NCI-H1694 (cell line): ENCODE measurements at places on chromosomes 1 and 21.

DNA sequence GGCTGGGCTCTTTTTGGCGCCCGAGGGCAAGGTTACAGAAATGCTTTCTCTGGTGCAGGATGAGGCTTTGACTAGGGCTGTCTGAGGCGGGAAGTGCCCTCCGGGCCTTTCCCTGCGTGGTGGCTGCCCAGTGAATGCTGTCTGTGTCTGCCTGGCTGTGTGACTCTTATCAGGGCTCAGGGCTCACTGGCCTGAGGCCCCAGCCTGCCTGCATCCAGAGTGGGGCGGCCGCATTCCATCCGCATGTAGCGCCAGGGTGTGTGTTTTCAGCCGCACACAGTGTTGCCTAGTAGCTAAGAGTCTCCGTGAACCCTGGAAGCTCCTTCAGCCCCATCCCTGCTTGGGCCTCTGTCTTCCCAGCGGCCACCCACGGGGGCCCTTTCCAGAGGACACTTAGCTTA lies 59.1 kb downstream of the FAAP20 start:
- no peak for DNase-seq

DNA sequence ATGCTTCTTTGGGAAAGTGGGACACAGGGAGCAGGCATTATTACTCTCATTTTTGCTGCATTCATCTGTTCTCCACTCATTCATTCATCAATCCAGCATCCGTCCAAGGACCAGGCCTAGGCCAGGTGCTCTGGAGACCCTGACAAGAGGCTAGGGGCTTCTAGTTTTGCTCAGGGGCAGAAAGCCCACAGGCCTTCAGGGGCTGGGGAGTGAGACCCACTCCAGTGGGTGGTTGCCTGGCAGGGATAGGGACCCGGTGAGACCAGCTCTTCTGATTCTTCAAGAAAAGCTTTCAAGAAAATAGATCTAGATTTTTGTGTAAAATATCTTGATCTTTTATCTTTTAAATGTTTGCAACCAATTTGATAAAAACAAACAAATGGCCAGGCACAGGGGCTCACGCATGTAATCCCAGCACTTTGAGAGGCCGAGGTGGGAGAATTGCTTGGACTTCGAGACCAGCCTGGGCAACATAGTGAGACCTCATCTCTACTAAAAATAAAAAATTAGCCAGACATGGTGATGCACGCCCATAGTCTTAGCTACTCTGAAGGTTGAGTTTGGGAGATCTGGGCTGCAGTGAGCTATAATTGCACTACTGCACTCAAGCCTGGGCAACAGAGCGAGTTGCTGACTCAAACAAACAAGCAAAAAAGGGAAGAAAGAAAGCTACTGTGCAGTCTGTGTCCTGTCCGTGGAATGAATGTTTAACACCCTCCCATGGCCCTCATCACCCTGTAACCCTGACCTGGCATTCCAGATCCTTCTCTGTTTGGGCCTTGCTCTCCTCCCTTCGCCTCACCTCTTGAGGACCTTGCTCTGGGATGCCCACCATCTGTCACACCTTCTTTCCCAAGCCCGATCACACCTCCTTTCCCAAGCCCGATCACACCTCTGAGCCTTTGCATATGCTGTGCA lies 17.3 kb upstream of the LRP8 start:
- no peak for DNase-seq

DNA sequence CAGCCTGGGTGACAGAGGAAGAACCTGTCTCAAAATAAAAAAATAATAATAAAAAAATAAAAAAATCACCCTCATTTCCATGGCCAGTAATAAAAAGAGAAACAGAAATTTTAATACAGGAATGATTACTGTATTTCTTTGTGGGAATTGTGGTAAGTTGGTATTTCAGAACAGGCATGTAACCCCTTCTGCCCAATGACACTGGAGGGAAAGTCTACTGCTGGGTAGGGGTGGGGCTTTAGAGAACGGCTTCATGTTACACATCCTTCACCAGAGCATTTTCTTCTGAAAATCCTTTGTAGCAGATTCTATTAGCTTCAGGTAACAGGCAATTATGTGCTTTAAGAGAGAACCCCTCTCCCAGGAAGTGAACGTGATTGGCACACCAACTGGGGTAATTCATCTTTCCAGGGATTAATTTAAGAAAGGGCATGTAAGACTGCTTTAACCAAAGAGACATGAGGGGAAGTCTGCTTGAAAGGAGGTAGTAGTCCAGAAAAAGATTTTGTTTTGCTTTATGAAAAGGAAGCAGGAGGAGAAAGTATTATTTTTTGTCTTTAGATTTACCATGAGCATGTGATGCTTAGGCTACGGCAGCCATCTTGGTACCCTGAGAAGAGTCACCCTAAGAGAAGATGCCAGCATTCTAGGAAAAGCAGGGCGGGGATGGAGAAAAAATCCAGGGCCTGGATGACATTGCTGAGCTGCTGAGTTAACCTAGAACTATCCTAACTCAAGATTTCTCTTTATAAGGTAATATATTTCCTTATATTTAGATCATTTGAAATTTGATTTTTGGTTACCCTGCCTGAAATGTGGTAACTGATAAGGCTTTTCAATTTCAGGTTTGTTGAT lies 57.7 kb upstream of the DPT start:
- DNase-seq: no peak

GRCh38 chr1:211695135-211695816 lies 19.9 kb upstream of the NEK2 start:
- no peak for DNase-seq

- DNase-seq: no peak
Measured at GRCh38 chr1:93468662-93469061, 20.7 kb downstream of the FNBP1L start.

DNA sequence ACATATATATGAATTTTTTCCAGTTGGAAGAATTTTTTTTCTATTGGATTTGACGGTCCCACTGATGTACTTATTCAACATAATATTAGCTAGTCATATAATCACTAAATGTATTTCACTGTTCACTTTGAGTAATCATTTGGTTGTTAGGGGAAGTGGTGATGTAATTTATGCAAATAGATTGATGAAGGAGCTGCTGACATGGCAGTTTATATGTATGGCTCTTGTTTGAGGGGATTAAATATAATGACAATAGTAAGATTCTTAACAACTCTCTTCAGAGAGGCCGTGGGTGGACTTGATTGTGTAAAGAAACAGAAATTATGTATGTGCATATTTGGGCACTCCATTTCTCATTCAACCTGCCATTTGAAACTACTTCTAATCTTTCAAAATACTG lies 653.6 kb upstream of the ADGRL4 start:
- no peak for DNase-seq

GRCh38 chr1:119453021-119453420 lies 38.1 kb downstream of the HSD3B2 start:
- no peak for DNase-seq

GRCh38 chr1:205054013-205054412 lies 11.0 kb downstream of the CNTN2 start:
- no peak for DNase-seq

GRCh38 chr21:45412909-45413611 lies 8.1 kb downstream of the COL18A1 start:
- DNase-seq: no peak

DNA sequence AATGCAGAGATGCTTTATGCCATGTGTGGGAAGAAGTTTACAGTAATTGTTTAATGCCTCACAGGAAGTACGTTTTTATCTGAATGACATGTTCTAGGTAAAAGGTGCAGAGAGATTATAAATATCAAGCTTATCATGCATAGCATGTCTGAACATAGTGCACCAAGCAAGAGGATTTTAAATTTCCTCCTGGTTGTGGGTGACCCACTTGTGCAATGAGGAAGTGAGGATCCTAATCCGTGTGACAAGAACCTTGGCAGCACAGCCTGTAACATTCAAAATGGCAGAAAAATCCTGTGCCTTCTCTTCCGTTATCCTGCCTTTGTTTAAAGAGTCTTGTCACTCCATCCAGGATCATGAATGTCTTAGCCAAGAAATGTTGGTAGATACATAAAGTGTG lies 75.6 kb downstream of the PLA2G4A start:
- no peak for DNase-seq

- DNase-seq: peak; percentile 21
Measured at GRCh38 chr1:108570128-108570527, 10.2 kb downstream of the EEIG2 start.

GRCh38 chr1:88455621-88456256 lies 228.3 kb upstream of the PKN2 start:
- DNase-seq: no peak

- no peak for DNase-seq
Measured at GRCh38 chr1:210582205-210582970, 253.7 kb downstream of the HHAT start.

GRCh38 chr1:199041173-199041914 lies 402.5 kb downstream of the PTPRC start:
- DNase-seq: no peak

DNA sequence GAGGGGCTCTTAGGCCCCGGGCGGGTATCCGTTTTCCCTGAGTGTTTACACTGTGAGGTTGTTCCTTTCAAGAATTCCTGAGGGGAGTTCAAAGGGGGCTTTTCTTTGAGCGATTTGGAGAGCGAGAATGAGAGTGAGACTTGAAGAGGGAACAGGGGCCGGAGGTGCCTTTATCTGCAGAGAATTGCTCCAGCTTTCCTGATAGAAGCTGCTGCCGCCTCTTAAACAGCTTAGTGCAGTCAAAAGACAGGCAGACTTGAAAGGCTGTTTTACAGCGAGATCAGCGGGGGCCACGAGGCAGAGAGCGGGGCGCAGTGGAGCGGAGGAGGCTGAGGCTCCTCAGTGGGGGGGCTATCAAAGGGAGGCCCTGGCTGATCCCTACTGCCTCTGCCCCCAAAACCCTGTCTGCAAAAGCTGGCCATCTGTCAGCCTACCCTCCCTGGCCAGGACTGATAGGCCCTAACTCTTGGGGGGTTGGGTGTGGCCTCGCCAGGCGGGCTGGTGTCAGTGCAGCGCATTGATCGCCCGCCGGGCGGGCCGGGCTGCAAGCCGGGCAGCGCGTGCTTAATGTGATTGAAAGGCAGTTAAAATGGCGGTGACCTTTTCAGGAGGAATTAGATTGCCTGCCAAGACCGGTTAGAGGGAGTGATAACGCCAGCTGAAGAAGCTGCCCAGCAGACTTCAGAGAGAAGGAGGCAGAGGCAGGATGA lies 36.4 kb downstream of the TMEM53 start:
- DNase-seq: no peak

DNA sequence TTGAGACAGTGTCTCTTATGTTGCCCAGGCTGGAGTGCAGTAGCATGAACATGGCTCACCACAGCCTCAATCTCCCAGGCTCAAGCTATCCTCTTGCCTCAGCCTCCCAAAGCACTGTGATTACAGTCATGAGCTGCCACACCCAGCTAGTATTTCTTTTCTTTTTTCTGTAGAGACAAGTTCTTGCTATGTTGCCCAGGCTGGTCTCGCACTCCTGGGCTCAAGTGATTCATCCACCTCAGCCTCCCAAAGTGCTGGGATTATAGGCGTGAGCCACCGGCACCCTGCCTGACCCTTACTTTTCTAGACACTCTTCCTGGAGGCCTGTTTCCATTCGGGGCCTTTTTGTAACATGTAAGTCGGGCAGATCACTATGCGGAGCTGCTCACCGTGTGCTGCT lies 30.1 kb upstream of the SRP9 start:
- no peak for DNase-seq

DNA sequence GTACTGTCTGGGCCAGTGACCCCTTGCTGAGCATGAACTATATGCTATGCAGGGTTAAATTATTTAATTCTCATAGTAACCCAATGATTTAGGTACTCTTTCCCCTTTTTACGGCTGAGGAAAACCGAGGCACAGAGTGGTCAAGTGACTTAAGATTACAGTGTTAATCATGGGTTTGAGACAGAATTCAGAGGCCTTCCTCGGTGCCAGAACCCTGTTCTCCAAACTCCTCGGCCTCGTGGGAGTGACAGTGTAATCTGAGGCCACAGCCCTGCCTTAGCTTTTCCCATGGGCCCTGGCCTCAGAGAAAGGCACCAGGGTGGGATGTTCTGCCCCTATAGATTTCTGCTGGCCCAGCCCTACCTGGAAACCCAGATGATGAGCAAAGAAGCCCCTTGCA lies 86.4 kb upstream of the ZNF648 start:
- no peak for DNase-seq

DNA sequence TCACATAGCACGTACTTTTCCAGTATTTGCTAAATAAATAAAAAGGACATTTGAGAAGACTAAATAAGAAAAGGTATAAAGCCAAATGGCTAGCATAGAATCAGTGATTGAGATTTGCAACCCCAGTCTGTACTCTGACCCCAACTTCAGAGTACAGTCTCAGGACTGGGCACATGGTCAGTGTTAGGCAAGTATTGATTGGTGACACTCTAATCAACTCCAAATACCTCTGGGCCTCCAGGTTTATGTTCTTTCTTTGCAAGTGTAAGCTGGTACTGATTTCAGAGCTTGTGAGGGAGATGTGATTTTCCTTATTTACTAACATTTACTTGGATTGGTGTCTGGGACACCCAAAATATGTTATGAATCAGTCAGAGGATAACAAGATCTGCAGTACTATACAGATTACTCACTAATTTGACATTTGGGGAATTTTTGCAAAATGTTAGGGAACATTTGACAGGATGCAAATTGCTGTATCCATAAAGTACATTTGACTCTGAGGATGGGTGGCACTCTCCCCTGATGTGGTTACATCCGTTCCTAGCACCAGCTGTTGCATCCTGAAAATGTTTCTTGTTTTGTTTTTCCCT lies 34.2 kb downstream of the LMO4 start:
- no peak for DNase-seq

DNA sequence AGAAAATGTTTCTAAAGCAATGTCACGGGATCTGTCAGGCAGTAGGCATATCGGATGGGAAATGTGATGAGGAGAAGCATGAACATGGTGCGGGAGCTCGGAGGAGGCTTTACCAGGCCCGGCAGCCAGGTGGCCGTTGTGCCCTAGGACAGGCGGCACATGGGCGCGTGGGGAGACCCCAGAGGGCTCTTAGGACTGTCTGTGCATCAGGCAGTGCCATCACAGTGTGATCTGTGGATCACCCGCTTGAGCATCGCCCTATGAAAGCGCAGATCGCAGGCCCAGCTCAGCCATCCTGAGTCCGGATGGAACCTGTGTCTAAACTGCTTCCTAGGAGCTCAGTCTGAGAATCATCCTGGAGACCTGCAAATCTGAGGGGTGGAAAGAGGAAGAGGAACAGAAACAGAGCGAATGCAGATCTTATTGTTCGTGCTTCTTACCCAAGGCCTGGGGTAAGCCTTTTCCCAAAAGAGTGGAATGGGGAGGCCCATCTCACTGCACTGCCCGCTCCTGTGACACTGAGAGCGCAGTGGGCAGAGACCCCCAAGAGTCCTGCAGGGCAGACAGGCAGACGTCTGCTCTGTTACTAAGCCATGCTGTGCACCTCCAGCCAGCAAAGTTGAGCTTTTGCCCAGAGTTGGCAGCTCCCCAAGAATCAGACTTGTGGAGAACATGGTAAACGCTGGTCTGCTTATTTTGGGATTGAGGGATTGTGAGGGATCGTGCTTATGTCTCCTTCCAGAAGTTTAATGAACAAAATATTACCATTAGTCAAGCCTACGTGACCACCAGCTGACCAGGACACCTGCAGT lies 251.0 kb downstream of the RHOU start:
- DNase-seq: peak; percentile 88

- DNase-seq: no peak
Measured at GRCh38 chr1:64882574-64883255, 83.6 kb downstream of the JAK1 start.
